ENCODE measurements at places on chromosomes 3 and 15. TPM values are rescaled to one million over a fixed set of nuclear protein-coding genes. Genes with fewer than 3 reads are reported as not detected.
A peak's percentile ranks its signal among the peaks of the same experiment; 100 is the strongest.

- no peaks in the 10 kb centered on the region for H3K27me3 ChIP-seq
- H3K4me1 ChIP-seq, result no peaks in the 10 kb centered on the region
- no peak overlapping the region for H3K4me3 ChIP-seq
- no peak overlapping the region for H3K27ac ChIP-seq
- DNase-seq, result no peak
Observed at GRCh38 chr3:68972358-68972979, 40.1 kb upstream of the TAFA4 start.

GRCh38 chr15:95624616-95625361 is 705.7 kb upstream of the NR2F2 start:
- H3K27ac ChIP-seq, result no peak overlapping the region
- no peaks in the 10 kb centered on the region for H3K4me1 ChIP-seq
- no peak for DNase-seq
- no peak overlapping the region for H3K4me3 ChIP-seq
- H3K36me3 ChIP-seq, result no peaks in the 10 kb centered on the region
- no peaks in the 10 kb centered on the region for H3K27me3 ChIP-seq

GRCh38 chr15:65370885-65371284 is 6.9 kb downstream of the IGDCC3 start:
- DNase-seq, result peak; percentile 19
- peaks cover 21% of the 10 kb centered on the region for H3K27me3 ChIP-seq
- H3K4me3 ChIP-seq, result no peak overlapping the region
- H3K36me3 ChIP-seq, result no peaks in the 10 kb centered on the region
- H3K27ac ChIP-seq, result no peak overlapping the region

APOD gene
- total RNA-seq, result 59.4 TPM

TWF2 gene
- 50.4 TPM for total RNA-seq

- H3K27me3 ChIP-seq, result no peaks in the 10 kb centered on the region
- H3K36me3 ChIP-seq, result no peaks in the 10 kb centered on the region
- H3K4me3 ChIP-seq, result no peak overlapping the region
- no peak overlapping the region for H3K27ac ChIP-seq
Observed at GRCh38 chr15:60701261-60702019, 222.5 kb upstream of the ICE2 start.

DNA sequence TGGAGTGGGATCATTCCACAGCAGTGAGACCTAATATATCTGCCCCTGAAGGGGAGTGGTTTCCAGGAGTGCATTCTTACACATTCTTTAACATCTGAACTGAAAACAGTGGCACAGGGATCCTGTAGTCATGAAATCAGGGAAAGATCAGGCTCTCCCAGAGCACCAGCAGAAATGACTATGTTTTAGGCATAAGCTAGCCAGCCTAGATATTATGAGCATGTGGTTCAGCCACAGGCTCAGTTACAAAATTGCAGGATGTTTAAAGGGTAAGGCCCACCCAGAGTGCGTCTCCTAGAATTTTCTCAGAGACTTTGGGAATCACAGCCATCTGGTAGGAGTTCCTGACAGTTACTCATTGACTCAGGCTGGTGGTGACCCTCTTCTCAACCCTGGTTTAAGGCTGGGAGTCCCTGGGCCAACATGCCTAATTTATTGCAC is 20.9 kb downstream of the FSTL1 start:
- H3K36me3 ChIP-seq, result no peaks in the 10 kb centered on the region
- H3K4me3 ChIP-seq, result no peak overlapping the region
- H3K27ac ChIP-seq, result peak overlapping the region; percentile 18

- no peak for DNase-seq
- no peaks in the 10 kb centered on the region for H3K36me3 ChIP-seq
- H3K4me1 ChIP-seq, result no peaks in the 10 kb centered on the region
- H3K27me3 ChIP-seq, result no peaks in the 10 kb centered on the region
- no peak overlapping the region for H3K27ac ChIP-seq
Observed at GRCh38 chr3:31173118-31173718, 278.8 kb upstream of the GADL1 start.

- no peaks in the 10 kb centered on the region for H3K27me3 ChIP-seq
- DNase-seq, result no peak
- no peak overlapping the region for H3K4me3 ChIP-seq
- H3K27ac ChIP-seq, result no peak overlapping the region
- no peaks in the 10 kb centered on the region for H3K4me1 ChIP-seq
Observed at GRCh38 chr3:44080474-44081072, 161.1 kb upstream of the TOPAZ1 start.

DNA sequence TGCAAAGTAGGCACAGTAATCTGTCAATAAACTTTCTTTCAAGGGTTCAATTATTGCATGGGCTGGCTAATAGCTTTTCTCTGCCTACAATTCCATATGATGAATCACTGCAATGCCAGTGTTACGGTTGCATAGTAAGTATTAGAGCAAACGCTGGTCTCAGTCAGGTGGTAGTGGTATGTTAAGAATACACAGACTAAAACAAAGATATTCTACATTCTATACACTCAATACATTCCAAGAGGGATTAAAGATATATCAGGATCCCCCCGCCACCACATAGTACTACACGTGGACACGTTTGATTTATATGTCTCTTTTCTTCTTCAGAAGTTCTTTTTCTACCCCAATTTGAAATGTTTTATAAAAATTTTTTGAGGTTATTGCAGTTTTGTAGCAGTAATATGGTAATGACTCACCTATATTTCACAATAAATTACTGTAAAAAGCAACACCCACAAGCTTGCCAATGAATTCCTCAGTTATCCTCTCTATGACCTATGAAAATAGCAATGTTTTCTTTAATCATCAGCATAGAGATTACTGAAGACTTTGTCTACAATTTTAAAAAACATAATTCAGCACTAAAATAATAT is 68.2 kb downstream of the CD200R1L start:
- no peak overlapping the region for H3K4me3 ChIP-seq
- no peak overlapping the region for H3K27ac ChIP-seq
- H3K36me3 ChIP-seq, result no peaks in the 10 kb centered on the region
- no peak for DNase-seq

DNA sequence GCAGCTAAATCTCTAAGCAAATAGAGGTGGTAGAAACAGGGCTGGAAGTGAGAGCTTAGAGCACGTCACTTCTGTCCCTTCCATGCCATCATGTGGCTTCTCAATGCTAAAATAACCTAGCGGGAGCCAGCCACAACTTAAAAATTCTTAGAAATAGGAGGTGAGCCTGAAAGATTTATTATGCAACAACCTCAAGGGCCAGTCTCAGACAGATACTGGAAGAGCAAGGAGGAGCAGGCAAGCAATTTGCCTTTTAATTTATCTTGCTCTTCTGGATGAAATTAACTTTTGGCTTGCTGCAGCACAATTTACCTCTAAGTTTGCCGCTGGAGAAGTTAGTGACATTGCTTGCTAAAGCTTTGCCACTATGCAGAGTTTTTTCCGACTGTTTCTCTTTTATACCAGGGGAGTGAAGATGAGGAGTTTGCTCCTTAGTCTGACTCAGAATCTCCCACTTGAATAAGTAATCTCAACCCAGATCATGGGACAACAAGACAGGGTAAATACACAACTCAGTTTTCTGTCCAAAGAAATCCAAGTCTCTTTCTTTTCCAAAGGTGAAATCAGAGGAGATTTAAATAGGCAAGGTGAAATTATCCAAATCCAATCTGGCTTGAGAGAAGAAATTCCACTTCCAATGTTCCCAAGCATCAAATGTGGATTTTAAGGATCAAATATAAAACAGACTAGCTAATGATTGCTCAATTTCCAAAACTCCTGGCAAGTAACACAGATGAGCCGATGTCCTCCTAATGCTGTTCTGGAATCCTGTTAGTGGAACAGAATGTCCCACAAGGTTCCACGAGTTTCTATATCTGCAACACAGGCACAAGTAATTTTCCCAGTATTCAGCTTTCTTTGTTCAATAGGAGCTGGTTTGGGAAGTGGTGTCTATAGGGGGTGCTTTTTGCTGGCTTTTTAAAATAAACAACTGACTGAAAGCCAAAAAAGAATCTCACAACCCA is 329.4 kb upstream of the RORA start:
- no peak overlapping the region for H3K4me3 ChIP-seq
- peak overlapping the region; percentile 30 for H3K27ac ChIP-seq
- no peak for DNase-seq
- no peaks in the 10 kb centered on the region for H3K4me1 ChIP-seq

DNA sequence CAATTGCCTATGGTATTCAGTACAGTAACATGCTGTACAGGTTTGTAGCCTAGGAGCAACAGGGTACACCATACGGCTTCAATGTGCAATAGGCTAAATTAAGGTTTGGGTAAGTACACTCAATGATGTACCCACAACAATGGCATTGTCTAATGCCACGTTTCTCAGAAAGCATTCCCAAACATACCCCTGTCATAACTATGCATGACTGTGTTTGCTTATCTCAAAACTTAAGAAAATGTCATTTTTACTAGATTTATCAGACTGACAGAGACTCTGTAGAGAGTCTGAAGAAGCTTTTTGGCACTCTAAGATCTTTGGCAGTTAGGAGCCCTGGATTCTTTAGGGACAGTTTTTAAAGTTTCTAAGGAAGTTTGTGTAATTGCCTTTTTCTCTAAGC is 59.9 kb downstream of the MECOM start:
- no peaks in the 10 kb centered on the region for H3K27me3 ChIP-seq
- no peak overlapping the region for H3K4me3 ChIP-seq
- no peaks in the 10 kb centered on the region for H3K36me3 ChIP-seq
- no peak overlapping the region for H3K27ac ChIP-seq
- no peak for DNase-seq

GRCh38 chr3:52175416-52176179 is 21.4 kb upstream of the POC1A start:
- no peaks in the 10 kb centered on the region for H3K36me3 ChIP-seq
- DNase-seq, result no peak
- no peak overlapping the region for H3K4me3 ChIP-seq
- no peaks in the 10 kb centered on the region for H3K4me1 ChIP-seq
- H3K27ac ChIP-seq, result no peak overlapping the region

- H3K36me3 ChIP-seq, result no peaks in the 10 kb centered on the region
- H3K4me3 ChIP-seq, result no peak overlapping the region
- no peak for DNase-seq
- no peaks in the 10 kb centered on the region for H3K4me1 ChIP-seq
Observed at GRCh38 chr3:62521464-62522105, 148.2 kb upstream of the FEZF2 start.

DNA sequence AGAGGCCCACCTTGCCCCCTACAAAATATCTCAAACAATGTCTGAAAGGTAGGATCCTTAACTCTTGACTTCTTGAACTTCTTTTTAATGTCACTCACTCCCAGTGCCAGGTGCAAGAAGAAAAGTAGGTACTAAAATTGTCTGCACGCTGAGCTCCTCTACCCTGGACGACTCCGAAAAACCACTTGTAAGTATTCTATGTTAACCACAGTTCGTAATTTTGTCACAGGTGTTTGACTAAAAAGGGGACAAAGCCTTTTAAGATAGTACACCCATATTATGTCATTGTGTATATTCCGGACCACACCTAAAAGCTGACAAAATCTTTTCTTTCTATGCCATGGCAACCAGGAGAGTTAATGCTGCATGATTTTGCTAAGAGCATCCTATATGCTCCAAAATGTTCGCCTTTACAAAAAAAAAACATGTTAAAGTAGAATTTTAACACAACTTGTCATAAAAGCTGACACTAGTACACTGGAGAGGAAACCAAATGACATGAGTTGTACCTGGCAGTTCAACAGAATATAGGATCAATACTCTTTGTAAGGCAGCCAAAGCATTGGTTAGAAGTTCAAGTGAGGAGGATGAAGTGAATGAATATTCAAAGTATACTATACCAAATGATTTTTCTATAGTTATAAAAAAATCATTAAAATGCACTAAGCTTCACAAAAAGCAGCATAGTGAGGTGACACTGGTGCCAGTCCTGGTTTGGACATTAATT is 210.5 kb downstream of the FOXP1 start:
- no peaks in the 10 kb centered on the region for H3K27me3 ChIP-seq
- no peak overlapping the region for H3K27ac ChIP-seq
- no peak for DNase-seq
- no peak overlapping the region for H3K4me3 ChIP-seq
- peaks cover 9% of the 10 kb centered on the region for H3K4me1 ChIP-seq

RBP2 gene
- total RNA-seq, result 2.1 TPM

DNA sequence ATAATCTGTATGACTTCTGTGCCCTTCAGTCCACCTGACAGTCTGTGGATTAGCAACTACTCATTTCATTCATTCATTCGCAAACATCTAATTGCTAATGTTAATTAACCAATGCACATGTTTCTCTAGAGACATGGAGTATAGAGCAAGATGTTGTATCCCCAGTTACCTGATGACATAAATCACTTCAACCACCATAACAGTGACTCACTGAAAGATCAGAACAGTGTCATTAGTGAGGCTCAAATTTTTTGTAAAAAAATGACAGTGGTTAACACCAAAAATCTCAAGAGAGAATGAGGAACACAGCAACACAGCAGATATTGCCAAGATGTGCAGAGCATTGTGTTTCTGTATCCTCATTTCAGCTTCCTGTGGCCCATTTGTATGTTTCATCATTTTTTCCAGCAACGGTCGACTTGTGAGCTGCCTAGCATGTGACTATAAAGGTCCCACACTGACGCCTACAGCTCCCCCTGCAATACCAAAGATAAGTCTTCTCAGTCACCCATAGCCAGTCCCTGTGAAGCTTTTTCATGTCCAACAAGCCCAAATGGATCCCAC is 3.7 kb upstream of the PLD1 start:
- no peak overlapping the region for H3K4me3 ChIP-seq
- no peak for DNase-seq
- H3K27ac ChIP-seq, result peak overlapping the region; percentile 7
- H3K36me3 ChIP-seq, result no peaks in the 10 kb centered on the region

DNA sequence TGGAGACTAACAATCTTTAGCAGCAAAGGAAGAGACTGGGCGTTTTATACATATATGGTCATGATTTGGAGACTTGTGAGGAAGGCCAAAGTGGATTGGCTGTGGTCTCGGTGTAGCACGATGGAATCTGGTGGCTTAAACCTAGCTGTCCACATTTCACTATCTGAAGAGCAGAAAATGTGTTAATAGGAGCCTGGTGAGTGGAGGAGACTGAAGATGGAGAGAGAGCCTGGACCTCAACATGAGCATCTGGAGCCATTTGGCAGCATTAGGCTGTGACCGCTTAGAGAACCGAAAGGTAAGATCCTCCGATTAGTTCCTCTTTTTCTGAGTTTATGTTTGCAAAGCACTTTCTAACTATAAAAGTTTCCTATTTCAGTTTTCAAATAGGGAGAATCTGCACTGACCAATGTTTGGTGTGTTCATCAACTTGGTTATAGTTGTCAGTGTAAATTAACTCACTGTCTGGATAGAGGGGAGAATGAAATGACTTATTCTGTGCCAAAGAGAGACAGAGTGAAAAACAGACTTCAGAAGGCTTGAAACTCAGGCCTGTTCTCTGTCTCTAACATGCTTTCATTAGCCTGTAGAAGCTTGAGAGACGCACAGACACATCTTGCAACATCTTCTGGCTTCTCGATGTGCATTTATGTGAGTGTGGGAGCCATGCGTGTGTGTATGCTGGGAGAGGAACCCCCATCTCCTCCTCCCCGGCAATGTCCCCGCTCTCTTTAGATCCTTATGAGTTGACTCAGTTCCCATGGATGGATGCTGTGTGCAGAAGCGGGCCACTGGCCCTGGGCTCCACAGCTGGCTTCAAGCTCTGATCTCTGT is 244.7 kb upstream of the TBL1XR1 start:
- no peaks in the 10 kb centered on the region for H3K36me3 ChIP-seq
- peak overlapping the region; percentile 5 for H3K4me3 ChIP-seq
- peak overlapping the region; percentile 7 for H3K27ac ChIP-seq
- peaks cover 16% of the 10 kb centered on the region for H3K4me1 ChIP-seq
- no peaks in the 10 kb centered on the region for H3K27me3 ChIP-seq

- H3K4me1 ChIP-seq, result peaks cover 8% of the 10 kb centered on the region
- H3K27ac ChIP-seq, result no peak overlapping the region
- peaks cover 8% of the 10 kb centered on the region for H3K36me3 ChIP-seq
- no peak overlapping the region for H3K4me3 ChIP-seq
- no peaks in the 10 kb centered on the region for H3K27me3 ChIP-seq
Observed at GRCh38 chr3:99856437-99857220, 39.0 kb downstream of the CMSS1 start.

CCR3 gene
- total RNA-seq, result 0.43 TPM

Data from upper lobe of right lung (tissue), 1 donor.